ENCODE measurements at places on chromosomes 16 and 17. TPM values are rescaled to one million over a fixed set of nuclear protein-coding genes. Genes with fewer than 3 reads are reported as not detected.

The HSBP1 gene
- 80.7 TPM for total RNA-seq

The SMARCD2 gene
- total RNA-seq, result 100.0 TPM

The FBXW10B gene
- total RNA-seq, result 0.66 TPM

The COQ9 gene
- 39.4 TPM for total RNA-seq

The STX1B gene
- 1.3 TPM for total RNA-seq

The GAS2L2 gene
- total RNA-seq, result 0.07 TPM

The IL21R gene
- 61.8 TPM for total RNA-seq

The PRKCB gene
- total RNA-seq, result 57.5 TPM

The CBX2 gene
- total RNA-seq, result 4.2 TPM
